Neural progenitor cell (in vitro differentiated cells): ENCODE measurements at places on chromosomes 6 and 20. TPM values are rescaled to one million over a fixed set of nuclear protein-coding genes. Genes with fewer than 3 reads are reported as not detected.

The TAAR6 gene
- total RNA-seq = not detected in 2 replicates

The GJA1 gene
- 498 and 622 TPM in 2 replicates for total RNA-seq

GRCh38 chr6:122033564-122034181 lies 365.8 kb upstream of the HSF2 start:
- no peak overlapping the region for H3K27ac ChIP-seq
- peak; percentile 82 for DNase-seq
- H3K4me1 ChIP-seq = peaks cover 5% of the 10 kb centered on the region

DNA sequence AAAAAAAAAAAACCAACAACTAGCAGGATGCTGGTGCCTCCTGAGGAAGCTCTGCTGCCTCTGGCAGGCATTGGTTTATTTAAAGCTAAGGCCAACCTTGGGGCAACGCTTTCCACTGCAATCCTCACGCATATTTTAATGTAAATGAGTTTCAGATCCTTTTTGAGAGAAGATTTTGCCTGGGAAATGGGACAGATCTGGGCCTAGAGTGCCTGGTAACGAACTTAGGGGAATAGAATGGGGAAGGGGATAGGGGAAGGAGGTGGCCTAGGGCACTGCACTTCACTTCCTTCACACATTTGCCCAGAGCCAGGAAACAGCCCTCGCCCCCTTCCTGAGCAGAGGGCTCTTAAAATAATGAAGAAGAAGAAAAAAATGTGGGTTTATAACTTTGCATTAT lies 132.7 kb upstream of the TMEM170B start:
- no peak overlapping the region for H3K27ac ChIP-seq
- H3K36me3 ChIP-seq = no peaks in the 10 kb centered on the region
- no peak for DNase-seq
- H3K27me3 ChIP-seq = no peaks in the 10 kb centered on the region
- peaks cover 8% of the 10 kb centered on the region for H3K4me1 ChIP-seq

- no peaks in the 10 kb centered on the region for H3K36me3 ChIP-seq
- DNase-seq = no peak
- H3K4me1 ChIP-seq = peaks cover 12% of the 10 kb centered on the region
- H3K27me3 ChIP-seq = no peaks in the 10 kb centered on the region
- no peak overlapping the region for H3K27ac ChIP-seq
Observed at GRCh38 chr6:44528716-44529115, 141.2 kb downstream of the CDC5L start.

- DNase-seq = peak; percentile 93
- H3K27ac ChIP-seq = no peak within 1 kb of the TSS
- H3K4me3 ChIP-seq = peak within 1 kb of the TSS; percentile 84
- H3K36me3 ChIP-seq = no peaks in the 10 kb centered on the region
- peaks cover 7% of the 10 kb centered on the region for H3K27me3 ChIP-seq
Observed at GRCh38 chr6:89432875-89433251, at the start of gene ANKRD6. Gene ANKRD6, plus strand, starts transcription at chr6:89433152. Its CDS starts 133,825 bp downstream, at chr6:89566977.

- peaks cover 3% of the 10 kb centered on the region for H3K4me1 ChIP-seq
- no peak for DNase-seq
- H3K27me3 ChIP-seq = no peaks in the 10 kb centered on the region
- no peaks in the 10 kb centered on the region for H3K36me3 ChIP-seq
- no peak overlapping the region for H3K27ac ChIP-seq
Observed at GRCh38 chr6:69888482-69889233, 22.3 kb downstream of the COL19A1 start.

- H3K27me3 ChIP-seq = no peaks in the 10 kb centered on the region
- H3K36me3 ChIP-seq = peaks cover 10% of the 10 kb centered on the region
- H3K27ac ChIP-seq = no peak overlapping the region
- H3K4me1 ChIP-seq = no peaks in the 10 kb centered on the region
- no peak overlapping the region for H3K4me3 ChIP-seq
- DNase-seq = no peak
Observed at GRCh38 chr6:158333094-158333493, 20.8 kb downstream of the TULP4 start.

DNA sequence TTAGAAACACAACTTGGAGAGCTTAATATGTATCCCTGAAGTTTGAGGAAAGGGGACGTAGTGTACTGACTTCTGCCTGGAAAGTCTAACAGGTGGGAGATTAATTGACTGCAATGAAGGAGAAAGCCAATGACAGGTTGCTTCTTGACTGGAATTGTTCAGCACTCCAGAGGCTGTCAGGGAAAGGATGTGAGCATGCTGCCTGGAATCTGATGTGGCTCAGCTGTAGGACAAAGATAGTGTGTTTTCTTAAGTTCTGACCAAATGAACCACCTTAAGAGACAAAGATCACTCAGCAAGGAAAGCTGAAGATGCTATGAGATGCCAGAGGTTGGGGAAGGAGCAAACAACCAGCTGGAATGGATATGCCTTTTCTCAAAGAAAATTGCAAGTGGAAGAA lies 185.8 kb downstream of the PHF3 start:
- DNase-seq = no peak
- no peaks in the 10 kb centered on the region for H3K36me3 ChIP-seq
- H3K27ac ChIP-seq = peak overlapping the region; percentile 23
